ENCODE measurements at places on chromosomes 7 and 10.

- DNase-seq: no peak
Measured at GRCh38 chr10:123639131-123639530, 27.0 kb upstream of the GPR26 start.

DNA sequence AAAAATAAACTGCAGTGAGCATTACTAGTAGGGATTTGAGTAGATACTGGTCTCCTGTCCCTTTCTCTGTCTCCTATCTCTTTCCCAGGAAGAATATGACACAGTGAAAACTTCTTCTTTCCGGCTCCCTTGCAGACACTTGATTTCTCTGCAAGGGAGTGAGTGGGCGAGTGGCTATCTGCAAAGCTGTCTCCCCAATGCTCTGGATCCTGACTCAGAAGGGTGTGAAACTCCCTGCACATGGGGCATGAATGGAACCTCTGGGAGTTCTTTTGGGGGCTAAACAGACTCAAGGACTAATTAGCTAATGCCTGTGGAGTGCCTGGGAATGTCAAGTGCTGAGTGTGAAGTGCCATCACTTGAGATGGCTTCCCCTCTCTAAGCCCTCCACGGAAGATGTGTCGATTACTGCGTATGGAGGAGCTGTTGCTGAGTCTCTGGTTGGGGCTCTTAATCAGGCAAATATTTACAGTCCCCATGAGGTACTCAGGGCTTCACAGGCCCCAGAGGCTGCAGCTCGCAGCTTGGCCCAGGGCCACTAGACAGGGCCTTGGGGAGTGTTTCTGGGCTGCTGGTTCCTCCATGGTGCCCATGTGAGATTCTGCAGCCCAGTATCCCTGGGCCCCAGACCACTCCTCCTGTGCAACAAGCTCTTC, 139.8 kb downstream of the RPS24 start:
- DNase-seq: no peak

DNA sequence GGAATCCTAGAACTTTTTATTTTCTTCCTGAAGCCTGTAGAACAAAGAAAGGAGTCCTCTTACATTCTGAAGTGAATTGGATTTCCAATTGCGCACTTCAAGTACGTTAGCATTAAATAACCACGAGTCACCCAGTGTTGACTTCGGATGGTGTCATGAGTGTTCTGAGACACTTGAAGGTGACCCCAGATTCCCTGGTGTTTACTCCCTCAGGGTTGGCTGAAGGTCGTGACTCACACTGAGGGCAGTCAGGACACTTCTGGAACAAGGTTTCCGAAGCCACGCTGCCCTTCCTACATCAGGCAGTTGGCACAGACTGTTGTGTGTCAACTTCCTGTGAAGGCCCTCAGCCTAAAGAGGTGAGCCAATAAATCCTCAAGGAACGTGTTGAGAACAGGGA, 186.6 kb upstream of the CELF2 start:
- DNase-seq: no peak

DNA sequence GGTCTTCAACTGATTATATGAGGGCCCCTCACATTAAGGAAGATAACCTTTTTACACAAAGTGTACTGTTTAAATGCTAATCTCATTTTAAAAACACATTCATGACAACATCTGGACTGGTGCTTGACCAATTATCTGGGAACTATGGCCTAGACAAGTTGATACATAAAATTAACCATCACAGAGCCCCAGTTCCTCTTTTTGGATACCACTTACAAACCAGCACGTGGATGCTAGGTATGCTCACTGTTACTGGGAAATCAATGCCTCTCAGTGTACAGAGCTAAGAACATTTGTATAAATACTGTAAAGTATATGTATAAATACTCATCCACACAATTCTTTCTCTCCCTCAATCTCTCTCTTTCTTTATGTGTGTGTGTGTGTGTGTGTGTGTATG, 1217.8 kb upstream of the LRRTM3 start:
- DNase-seq: no peak

- no peak for DNase-seq
Measured at GRCh38 chr7:90007001-90007654, 147.1 kb upstream of the STEAP1 start.

DNA sequence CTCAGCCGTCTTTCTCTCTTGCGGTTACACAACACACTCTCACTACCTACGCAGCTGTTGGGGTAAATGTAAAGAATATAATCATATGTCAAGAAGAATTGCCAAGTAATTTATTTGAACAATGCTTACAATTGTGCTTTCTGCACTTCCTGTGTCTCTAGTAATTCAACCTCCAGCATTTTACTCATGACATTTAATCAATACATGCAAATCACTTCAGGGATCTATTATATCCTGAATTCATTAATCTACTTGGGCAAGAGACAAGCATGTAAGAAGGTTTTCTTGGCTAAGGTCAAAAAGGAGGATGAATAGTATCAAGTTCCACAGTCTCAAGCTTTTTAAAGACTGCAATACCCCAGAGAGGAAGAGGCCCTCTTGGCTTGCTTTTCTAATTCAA, 562.9 kb upstream of the ADARB2 start:
- no peak for DNase-seq

GRCh38 chr7:116271161-116271913, 61.0 kb downstream of the TES start:
- no peak for DNase-seq

DNA sequence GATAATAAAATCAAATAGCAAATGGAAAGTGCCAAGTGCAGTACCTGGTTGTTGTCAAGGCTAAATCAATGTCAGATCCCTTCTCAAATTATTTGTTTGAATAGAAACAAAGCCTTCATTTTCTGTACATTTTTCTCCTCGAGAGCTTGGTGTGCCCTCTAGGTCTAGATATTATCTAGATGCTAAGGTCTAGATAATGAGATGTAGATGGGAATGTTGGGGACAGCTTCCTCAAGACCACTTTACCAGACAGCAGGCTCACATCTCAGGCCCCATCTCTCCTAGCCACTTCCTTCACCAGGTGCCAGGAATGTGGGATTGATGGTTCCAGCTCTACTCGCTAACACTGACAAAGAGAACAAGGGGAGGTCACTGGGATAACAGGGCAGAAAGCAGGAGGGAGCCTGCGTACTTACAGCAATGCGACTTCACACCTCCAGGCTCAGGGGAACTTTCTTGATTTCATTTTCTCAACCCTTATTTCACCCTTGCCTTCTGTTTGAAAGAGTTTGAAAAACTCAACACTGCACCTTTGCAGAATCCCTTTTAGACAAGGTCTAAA, 451.4 kb upstream of the VSTM2A start:
- no peak for DNase-seq

- DNase-seq: no peak
Measured at GRCh38 chr7:17123020-17123419, 175.4 kb upstream of the AHR start.

DNA sequence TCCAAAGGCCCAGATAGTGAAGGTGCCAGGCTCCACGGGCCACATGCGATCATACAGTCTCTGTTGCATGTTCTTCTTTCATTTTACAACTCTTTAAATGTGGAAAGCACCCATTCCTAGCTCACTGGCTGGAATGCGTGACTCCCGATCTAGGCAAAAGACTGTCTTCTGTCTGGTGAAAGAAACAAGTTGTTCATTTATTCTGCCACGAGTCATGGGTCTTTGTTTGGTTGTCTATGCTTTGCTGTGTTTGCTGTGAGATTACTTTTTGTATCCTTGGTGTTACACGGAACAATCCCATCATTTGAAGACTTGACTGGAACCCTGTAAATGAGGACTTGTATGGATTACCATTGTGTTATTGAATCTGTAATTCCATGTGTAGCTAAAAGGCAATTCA, 41.9 kb downstream of the NPVF start:
- DNase-seq: no peak

DNA sequence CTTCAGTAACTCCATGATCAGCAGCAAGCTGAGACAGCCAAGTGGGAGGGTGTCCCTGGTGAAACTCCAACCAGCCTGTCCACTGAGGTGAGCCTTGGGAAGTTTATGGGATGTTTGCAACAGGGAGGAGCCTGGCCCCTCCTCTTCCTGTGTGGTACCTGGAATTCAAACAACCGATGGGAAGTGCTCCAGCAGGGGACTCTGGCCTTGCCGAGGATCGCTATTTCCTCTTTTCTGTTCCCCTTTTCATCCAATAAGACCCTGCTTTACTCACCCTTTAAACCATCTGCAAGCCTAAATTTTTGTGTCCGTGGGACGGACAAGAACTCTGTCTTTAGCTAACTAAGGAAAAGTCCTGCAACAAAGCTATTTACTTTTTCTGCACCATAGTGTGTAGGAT, 491.1 kb upstream of the ZMIZ1 start:
- DNase-seq: no peak

- no peak for DNase-seq
Measured at GRCh38 chr10:49272251-49273081, 26.5 kb upstream of the C10orf71 start.

- DNase-seq: no peak
Measured at GRCh38 chr10:113450046-113450804, 102.6 kb upstream of the HABP2 start.

DNA sequence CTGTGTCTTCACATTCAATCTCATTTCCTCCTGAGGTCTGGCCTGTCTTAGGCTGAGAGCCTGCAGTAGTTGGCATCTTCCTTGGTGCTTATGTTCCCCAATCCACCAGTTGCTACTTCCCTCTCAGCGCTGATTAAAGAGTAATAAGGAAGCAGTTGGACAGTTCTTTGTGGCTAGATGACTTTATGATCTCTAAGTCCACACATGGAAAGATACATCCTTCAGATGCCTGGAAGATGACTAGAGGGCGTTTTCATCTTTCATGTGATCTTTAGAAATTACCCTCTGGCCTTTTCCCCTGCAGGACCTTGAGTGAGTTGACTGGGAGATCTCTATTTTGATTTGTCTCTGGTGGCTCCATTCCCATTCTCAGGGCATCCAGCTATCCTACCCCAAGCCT, 204.5 kb downstream of the GRM3 start:
- no peak for DNase-seq

- no peak for DNase-seq
Measured at GRCh38 chr10:12541446-12542067, 192.2 kb downstream of the CAMK1D start.

- no peak for DNase-seq
Measured at GRCh38 chr10:119022846-119023552, 6.5 kb upstream of the NANOS1 start.

- no peak for DNase-seq
Measured at GRCh38 chr10:95451150-95451549, 110.0 kb downstream of the SORBS1 start.

- no peak for DNase-seq
Measured at GRCh38 chr7:721619-722248, 4.8 kb upstream of the DNAAF5 start.

DNA sequence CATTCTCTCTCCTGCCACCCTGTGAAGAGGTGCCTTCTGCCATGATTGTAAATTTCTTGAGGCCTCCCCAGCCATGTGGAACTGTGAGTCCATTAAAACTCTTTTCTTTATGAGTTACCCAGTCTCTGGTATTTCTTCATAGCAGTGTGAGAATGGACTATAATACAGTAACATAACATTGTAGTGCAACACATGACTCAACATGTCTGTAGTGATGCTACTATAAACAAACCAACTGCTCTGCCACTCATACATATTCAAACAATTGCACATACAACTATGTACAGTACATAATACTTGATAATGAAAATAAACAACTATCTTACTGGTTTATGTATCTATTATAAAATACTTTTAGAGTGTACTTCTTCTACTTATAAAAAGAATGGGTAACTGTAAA, 7.1 kb downstream of the ATOH7 start:
- no peak for DNase-seq

DNA sequence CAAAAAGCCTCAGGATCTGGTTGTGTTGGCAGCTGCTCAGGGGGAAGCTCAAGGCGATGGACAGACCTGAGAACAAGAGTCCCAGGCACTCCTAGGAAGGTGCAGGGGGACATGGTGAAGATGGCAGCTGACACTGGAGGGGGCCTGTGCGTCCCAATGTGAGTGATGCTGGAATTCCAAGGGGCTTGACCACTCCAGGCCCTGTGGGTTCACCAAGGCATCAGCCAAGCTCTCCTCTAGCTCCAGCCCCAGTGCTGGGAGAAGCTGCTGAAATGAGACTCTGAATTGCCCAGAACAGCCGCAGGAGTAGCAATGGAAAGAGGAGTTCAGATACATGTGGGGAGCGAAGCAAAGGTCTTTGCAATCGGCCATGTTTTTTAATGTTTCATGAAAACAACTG, 16.0 kb downstream of the UPP1 start:
- no peak for DNase-seq

DNA sequence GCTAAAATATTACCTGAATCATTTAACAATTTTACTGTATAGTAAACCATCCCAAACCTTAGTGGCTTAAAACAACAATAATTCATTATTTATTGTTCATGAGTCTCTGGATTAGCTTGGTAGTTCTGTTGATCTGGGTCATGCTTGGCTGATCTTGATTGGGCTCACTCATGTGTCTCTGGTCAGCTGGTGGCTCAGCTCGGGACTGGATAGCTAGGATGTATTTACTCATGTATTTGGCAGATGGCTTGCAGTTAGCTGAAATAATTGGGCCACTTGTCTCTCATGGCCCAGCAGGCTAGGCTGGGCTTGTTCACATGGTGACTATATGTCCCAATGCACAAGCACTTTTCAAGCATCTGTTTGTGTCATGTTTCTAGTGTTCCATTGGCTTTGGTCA, 262.8 kb downstream of the BBS9 start:
- DNase-seq: no peak

GRCh38 chr10:13959443-13960359, 371.0 kb downstream of the FRMD4A start:
- no peak for DNase-seq

- no peak for DNase-seq
Measured at GRCh38 chr7:138170959-138171703, 94.9 kb downstream of the AKR1D1 start.

GRCh38 chr10:91635401-91636400, 2.8 kb upstream of the PPP1R3C start:
- DNase-seq: no peak

GRCh38 chr7:85156661-85157208, 30.1 kb downstream of the SEMA3D start:
- no peak for DNase-seq

DNA sequence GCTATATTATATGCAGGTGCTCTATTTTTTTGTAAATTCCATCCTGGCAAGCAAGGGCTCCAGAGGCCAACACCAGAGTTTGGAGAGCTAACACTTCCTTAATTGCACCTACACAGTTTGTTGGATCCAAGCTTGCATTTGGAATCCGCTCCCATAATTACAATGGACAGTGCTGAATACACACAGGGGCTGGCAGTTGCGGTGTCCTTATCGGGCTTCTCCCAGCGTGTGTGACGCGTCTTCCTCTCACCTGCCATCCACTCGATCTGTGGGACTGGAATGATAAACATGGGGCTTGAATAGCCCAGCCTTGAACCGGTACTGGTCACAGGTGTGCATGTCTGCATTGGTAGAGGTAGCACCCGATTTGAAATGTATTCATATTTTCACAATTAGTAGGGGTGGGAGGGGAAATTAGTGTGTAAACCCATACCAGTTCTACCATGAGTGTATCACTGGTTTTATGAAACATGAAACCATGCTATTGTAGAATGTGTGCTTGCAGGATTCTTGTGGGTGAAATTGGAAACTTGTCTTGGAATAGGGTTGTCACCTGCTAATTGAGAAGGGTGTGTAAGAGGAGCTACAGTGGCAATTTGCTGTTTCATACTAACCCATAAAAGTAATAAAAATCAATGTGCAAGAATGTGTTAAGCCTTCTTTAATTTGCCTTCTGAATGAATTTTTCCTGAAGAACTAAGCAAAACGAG, 316.5 kb downstream of the WDR11 start:
- no peak for DNase-seq
